SIG-M5 (cell line): ENCODE measurements at places on chromosomes 13 and 19.

DNA sequence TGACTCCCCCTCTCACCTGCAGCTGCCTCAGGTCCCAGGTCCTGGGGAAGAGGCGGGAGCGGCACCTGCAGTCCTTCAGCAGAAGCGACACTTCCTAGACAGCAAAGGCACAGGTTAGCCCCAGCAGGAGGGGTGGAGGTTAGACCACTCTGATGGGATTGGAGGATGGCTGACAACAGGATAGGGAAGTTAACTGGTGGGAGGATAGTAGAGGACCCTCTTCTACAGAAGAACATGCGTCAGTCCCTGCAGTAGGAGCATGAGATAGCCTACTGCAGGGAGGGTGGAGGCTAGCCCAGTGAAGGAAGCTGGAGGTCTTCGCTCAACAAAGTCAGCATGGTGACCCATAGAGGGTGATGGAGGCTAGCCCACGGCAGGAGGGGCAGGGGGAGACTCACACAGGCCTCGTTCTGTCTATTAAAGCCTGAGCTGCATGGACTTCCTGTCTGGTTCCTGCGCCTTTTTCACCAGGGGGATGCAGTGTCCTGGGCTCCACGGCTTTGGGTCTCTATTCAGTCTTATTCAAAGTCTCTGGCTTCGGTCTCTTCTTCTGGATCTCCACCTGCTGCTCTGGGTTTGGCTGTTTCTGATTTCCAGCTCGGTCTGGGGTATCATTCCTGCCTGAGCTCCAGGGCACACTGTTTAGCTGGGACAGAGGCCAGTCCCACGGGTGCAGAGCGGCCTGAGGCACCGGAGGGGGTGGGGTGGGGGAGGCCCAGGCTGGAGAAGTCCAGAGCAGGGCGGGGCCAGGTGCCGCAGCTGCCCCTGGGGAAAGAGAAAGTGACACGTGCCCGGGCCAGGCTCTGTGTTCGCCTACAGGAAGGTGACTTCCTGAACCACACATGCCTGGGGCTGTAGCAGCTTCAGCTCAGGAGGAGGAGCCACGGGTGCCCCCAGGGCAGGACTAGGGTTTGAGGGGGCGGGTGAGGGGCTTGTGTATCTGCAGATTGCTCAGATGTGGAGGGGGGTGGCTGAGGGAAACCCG is 7.3 kb downstream of the IFNL3 start:
- no peak for DNase-seq

GRCh38 chr13:32124743-32125142 is 93.2 kb downstream of the FRY start:
- DNase-seq = peak; percentile 16

DNA sequence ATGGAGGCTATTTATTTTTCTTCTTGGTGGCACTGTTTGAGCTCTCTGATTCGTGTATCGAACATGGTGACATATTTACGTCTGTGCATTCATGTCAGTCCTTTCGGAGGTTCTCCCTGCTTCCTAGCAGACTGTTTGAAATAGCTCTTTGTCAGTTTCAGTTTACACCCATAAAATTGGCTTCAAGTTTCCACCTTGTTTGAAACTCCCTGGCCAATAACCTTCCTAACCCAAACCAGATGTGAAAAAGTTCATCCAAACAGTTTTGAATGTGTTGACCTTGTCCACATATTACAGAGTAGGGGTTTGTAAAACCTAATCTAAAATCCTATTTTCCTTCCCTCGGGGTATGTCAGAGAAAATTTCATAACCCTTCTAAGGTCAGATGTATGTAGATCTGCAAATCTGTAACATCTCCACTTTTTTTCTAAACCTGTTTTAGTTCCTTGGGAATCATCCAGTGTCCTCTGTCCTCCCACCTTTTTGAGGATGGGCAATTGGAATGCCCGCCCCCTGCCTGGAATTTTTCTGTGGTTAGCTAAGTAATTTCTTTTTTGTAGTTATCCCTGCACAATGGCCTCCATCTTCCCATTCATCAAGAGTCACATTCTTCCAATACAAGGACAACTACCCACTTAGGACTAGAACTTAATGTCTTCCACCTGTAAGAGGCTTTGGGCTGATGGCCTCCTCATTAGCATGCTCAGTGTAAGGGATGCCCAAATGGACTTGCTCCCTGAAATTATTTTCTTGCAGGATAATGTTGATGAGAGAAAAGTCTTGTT is 499.8 kb downstream of the GPC6 start:
- DNase-seq = no peak

GRCh38 chr13:61275736-61276135 is 139.9 kb downstream of the PCDH20 start:
- no peak for DNase-seq

GRCh38 chr19:50494186-50495019 is 16.6 kb downstream of the JOSD2 start:
- DNase-seq = no peak

- DNase-seq = no peak
Measured at GRCh38 chr13:110390567-110390966, 83.5 kb downstream of the COL4A2 start.

DNA sequence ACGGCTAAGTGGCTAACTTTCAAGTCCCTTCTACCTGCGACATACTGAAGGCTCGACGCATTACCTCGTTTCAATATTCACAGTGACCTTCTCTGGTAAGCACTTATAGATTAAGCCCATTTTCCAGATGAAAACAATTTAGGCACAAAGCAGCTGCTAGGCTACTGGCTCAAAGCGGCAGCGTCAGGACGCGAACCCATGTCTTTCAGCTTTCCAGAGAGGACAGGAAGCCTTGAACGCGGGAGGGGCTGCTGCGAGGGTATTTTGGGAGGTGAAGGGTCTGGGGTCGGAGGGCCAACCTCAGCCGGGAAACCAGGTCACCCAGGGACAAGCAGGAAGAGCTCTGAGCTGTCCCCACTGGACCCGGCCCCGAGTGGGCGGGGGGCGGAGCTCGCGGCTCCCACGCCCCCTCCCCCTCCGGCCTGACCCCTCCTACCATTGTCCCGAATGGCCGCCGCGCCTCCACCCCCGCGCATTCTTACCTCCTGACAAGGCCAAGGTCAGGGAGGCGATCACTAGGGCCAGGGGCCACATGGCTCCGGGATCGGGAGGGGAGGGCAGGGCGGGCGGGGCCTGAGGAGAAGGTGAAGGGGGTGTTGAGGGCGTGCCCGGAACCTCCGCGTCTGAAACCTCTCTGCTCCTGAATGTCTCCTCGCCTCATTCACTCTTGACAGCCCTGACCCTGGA is at the start of gene KLK13:
Gene KLK13 (minus strand): TSS at position 559 of the 687 bp plus-strand sequence. CDS start 25 bp downstream, at position 534.
- no peak for DNase-seq

DNA sequence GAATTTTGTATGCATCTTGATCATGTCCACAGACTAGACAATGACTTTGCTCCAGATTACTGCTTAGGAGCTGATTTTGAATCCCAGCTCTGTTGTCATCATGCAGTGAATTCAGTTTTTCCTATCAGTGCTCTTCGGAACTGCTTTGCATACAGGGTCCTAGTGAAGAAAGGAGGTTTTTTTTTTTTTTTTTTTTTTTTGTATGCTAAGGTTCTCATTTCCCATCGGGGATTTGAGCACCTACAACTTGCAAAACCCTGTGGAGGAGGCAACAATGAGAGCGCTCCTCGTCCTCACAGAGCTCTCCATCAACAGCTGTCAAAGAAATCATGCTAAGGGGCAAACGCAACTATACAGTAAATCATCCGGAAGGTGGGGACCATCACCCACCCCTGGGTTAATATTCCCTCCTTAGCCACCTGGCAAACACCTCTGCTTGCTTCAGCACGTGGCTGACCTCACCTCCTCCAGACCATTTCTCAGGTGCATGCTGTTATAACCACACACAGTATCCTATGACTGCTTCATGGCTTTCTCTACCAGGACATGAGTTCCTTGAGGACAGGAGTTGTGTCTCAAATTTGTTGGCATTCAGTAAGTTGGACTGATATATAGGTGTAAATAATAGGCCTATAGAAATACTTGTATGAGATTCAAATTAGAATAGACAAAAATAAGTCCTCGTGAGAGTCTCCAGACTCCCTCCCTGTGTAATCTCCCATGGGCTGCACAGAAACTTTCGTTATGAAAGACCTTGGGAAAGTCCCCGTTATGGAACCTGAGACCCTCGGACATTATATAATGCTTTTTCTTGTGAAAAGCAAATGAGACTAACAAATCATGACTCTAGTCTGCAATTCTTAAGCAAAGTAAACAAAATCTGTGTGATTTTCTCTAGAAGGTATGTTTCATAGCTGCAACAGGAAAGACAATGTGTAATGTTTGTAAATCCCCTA is 113.8 kb downstream of the KATNAL1 start:
- DNase-seq = no peak

DNA sequence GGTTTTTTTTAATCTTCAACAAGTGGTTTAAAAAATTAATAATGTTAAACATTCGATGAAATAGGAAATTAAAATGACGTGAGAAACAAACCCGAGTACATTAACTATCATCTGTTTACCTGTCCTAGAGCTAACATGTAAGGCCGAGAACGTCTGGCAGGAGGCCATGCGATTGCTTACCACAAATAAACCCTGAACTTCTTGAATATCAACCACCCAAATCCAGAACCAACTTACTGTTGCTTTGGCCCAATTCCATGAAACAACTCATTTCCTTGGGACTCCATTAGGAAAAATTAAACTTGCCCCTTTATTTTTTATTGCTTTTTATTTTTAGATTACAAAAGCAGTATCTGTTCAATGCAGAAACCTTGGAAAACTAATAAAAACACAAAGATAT is 228.9 kb upstream of the IRS2 start:
- no peak for DNase-seq

- no peak for DNase-seq
Measured at GRCh38 chr13:24032252-24032651, 128.3 kb upstream of the SPATA13 start.

GRCh38 chr13:40624383-40624782 is 42.1 kb downstream of the FOXO1 start:
- no peak for DNase-seq

- no peak for DNase-seq
Measured at GRCh38 chr13:29454931-29455481, 140.5 kb downstream of the SLC7A1 start.

DNA sequence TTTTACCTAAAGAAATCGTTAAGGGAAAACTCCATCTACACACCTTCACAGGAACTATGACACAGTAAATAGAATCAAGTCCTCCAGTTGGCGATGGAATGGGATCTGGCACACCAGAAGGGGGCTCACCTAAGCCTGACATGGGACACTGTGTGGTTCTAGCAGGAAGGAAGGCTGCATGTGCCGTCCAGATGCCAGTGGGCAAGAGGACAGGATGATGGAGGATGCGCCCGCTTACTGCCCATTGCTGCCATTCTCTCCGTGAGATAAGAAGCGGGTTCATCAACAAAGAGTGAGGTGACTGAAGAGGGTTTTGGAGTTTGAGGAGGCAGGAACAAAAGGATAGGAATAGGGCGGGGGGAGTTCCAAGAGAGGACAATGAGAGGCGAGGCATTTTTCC is 2.9 kb upstream of the CYP2F1 start:
- no peak for DNase-seq

- DNase-seq = no peak
Measured at GRCh38 chr19:17289489-17289888, 7.8 kb downstream of the ANKLE1 start.

GRCh38 chr13:42567906-42568305 is 6.0 kb upstream of the TNFSF11 start:
- DNase-seq = no peak
